RKO (cell line): ENCODE measurements at places on chromosomes 12 and 14.

- no peak for DNase-seq
Observed at GRCh38 chr14:23605931-23606585, 27.5 kb upstream of the JPH4 start.

DNA sequence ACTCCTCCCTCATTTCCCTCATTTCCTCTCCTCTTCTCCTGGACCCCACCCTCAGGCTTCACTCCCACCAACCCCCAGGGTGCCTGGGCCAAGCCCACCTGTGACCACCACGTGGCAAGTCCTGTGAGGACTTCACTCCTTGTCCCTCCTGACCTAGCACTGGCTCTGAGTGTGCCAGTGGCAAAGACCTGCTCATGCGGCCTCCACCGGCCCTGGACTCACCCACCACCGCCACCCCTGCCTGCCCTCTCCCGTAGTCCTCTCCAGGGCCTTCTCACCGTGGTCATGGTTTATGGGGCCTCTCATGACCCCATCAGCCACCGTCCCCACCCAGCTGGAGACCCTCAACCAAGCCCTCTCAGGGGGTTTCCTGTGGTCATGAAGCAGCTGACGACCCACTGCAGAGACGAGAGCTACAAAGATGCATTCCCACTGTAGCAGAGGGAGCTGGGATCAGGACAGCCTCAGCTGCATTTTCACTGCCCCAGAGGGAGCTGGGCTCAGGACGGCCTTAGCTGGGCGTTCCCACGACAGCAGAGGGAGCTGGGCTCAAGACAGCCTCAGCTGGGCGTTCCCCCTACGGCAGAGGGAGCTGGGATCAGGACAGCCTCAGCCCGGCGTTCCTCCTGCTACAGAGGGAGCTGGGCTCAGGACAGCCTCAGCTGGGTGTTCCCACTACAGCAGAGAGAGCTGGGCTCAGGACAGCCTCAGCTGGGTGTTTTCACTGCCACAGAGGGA lies 3.2 kb upstream of the C14orf180 start:
- DNase-seq, result no peak

DNA sequence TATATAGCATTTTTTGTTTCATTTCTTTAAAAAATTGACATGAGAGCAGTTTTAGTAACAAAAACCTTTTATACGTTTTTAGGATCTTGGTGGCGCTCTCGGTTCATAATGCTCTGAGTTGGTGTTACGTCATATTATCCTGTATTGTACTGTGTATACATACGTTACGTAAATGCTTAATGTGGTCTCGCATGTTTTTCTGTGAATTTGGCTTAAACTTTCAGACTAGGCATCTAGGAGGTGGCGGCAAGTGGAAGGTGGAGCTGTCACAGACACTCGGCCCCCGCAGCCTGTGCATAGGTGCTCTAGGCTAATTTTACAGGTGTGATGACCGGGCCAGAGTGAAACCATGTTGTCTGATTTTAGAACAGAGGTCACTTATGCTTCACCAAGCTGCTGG lies 60.0 kb downstream of the PPP2R5C start:
- DNase-seq, result no peak

- DNase-seq, result no peak
Observed at GRCh38 chr14:61813096-61813606, 50.9 kb downstream of the SNAPC1 start.

GRCh38 chr14:75230140-75230792 lies 48.4 kb upstream of the FOS start:
- DNase-seq, result peak; percentile 47

DNA sequence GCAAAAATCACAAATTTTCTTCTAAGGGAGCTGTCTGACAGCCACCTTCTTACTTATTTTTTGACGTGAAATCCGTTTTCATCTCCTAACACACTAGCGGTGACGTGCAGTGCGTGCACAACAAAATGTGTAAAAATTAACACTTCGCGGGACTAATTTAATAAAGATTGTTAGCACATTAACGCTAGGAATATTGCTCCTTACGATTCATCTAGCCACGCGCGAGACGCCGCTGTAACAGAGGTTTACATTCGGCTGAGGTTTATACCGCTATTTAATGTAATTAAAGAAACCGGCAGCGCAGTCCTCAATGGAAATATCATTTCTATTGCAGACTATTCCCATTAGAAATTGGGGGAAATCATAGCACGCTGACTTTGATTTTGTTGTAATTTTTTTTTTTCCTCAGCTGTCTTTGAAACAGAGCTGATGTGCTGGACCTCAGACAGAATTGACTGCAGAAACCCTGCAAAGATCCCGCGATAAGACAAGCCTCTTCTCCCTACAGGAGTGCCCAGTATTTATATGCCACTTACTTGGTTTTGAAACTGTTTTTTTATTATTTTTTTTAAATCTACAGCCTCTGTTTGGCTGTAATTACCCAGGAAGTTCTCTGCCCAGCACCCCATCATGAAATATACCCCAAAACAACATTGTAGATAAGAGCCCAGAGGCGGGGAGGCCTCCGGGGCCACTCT lies 31.2 kb downstream of the BCL11B start:
- DNase-seq, result no peak

- no peak for DNase-seq
Observed at GRCh38 chr14:105100910-105101309, 35.7 kb upstream of the GPR132 start.

- DNase-seq, result no peak
Observed at GRCh38 chr14:28001002-28001401, 765.6 kb upstream of the FOXG1 start.

GRCh38 chr14:104513641-104514046 lies 65.9 kb upstream of the C14orf180 start:
- DNase-seq, result no peak

GRCh38 chr14:69339426-69339825 lies 58.7 kb downstream of the ERH start:
- DNase-seq, result no peak

DNA sequence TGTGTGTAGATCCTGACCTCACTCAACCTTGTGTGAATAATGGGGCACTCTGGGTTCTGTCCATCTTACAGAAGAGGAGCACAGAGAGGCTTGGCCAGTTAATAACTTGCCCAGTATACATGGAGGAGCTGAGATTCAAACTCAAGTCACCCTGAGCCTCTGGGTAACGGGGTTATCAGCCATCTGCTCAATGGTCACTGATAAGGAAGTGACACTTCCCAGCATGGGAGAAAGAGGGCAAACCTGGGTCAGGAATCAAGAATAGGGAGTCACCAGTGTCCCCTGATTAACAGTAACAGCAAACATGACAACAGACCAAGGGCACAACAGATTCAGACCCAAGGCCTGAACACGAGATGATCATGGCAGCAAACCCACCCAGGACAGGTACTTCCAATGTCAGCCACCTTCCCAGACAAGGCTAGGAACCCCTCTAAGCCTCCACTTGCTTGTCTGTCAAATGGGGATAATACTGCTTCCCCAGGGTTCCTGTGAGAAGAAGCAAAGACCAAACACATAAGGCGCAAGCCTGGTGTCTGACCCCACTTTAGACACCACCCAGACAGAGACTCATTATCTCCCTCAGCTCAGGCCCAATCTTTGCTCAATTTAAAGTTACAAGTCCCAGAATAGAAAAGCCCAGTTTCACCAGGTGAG lies 3.6 kb downstream of the CCDC85C start:
- DNase-seq, result no peak
